Stimulated activated CD8-positive, alpha-beta memory T cell treated with anti-CD3 and anti-CD28 coated beads, Interleukin-4, amount 100 ng/mL, for 4 hours (primary cell): ENCODE measurements at places on chromosomes 5 and 9.

GRCh38 chr9:87786876-87787275 is 61.0 kb downstream of the CTSL start:
- DNase-seq, result no peak

DNA sequence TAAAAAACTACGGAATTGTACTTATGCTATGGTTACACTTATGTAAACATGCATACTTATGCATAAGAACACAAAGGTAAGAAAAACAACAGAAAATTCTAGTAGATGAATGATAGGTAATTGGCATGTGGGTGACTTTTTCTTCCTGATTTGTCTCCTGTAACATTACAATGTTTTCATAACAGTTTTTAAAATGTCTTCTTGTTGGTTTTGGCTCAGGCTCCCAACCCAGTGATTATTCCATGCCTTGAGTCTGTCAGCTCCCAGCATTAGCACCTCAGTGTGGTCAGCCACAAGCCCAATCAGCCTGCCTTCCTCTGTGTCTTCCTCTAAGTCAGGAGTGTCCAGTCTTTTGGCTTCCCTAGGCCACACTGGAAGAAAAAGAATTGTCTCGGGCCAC is 7.9 kb upstream of the FOXE1 start:
- no peak for DNase-seq

DNA sequence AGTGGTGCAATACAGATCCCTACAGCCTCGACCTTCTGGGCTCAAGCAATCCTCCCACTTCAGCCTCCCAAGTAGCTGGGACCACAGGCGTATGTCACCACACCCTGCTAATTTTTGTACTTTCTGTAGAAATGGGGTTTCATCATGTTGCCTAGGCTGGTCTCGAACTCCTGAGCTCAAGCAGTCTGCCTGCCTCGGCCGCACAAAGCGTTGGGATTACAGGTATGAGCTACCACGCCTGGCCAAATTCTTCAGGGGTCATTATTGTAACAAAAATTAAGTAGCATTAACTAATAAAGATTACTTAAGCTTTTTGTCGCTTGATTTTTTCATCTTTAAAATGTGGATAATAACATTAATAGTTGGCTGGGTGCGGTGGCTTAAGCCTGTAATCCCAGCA is 195.3 kb upstream of the IER5L start:
- no peak for DNase-seq

GRCh38 chr5:55868846-55869245 is 17.7 kb downstream of the IL31RA start:
- no peak for DNase-seq

DNA sequence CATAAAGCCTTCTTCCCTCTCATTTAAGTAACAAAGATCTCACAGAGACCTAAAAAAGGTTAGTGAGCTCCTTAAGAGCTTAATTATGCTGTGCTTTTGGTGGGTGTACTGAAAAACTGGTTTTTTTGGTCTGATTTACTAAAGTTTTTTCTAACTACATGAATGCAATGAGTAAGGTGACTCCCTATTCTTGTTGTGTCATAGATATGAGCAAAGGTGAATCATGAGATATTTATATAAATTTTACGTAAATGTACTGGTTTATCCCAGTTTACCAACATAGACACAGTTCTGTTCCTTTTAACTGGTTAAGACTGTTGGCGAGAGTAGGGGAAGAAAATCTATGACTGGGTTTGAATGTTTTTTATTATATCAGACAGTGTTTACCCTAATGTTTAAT is 250.5 kb downstream of the NR2F1-AS1 start:
- DNase-seq, result no peak

DNA sequence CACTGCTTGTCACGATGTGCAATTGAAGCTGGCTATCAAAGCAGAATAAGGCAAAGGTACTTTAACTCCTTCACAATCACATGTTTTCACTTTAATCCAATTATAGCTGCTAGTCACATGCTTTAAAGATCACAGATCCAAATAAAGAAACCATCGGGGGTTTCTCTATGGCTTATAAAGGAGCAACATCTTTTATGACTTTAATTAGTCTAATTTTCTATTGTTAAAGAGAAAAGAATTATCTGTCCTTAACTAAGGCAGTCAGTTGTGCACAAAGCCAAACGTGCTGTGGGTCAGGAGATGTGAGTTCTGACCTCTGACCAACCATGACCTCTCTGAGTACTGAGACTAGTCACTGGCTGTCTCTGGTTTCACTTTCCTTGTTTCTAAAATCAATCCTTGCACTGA is 561.1 kb downstream of the RAB3C start:
- no peak for DNase-seq

DNA sequence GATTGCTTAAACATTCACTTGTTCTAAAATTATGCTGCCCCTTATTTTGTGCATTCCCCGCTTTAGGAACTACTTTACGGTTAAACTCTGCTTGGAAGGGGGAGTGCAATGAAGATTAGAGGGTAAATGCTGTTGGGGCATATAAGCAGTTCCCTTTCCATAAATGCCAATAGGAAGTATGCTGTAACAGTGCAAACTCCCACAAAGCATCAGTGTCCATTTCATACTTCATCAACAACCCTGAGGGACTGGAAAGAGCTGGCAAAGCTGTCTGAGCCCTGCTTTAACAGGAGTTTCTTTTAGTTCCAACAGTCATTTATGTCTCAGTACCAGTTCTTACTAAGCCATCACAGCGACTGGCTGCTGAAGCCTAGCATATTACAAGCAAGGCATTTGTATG is 1.8 kb downstream of the ACTL7A start:
- DNase-seq, result no peak

- no peak for DNase-seq
These were observed 32.2 kb downstream of the ENTREP1 start for GRCh38 chr9:69357030-69357775.

DNA sequence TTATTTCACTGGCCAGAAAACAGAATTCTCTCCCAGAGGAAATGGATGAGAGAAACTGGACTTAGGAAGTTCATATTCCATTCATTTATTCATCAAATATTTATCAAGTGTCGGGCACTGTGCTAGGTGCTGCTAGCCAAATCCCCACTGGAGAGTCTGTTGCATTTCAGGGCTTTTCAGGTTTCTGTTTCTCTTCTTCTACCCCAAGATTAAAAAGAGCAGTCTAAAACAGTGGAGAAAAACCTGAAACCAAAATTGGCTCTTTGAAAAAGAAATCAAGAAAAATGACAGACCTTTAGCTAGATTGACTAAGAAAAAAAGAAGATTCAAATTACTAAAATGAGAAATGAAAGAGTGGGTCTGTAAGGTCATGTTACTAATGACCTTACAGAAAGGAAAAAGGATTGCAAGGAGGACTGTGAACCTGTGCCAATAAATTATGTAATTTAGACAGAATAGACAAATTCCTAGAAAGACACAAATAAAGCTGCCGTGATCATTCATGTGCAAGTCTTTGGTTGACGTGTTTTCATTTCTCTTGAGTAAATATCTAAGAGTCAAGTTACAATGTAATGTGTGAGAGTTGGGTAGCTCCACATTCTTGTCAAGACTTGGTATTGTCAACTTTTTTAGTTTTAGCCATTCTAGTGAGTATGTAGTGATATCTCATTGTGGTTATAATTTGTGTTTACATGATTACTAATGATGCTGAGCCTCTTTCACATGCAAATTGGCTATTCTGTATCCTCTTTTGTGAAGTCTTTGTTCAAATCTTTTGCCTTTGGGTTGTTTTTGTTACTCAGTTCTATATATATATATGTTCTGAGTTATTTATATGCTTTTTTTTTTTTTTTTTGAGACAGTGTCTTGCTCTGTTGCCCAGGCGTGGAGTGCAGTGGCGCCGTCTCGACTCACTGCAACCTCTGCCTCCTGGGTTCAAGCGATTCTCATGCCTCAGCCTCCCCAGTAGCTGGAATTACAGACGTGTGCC is 23.7 kb downstream of the SNX30 start:
- no peak for DNase-seq
